ENCODE measurements at places on chromosomes 4 and X.

GRCh38 chr4:188341428-188341827, 202.2 kb downstream of the TRIML1 start:
- DNase-seq = no peak

DNA sequence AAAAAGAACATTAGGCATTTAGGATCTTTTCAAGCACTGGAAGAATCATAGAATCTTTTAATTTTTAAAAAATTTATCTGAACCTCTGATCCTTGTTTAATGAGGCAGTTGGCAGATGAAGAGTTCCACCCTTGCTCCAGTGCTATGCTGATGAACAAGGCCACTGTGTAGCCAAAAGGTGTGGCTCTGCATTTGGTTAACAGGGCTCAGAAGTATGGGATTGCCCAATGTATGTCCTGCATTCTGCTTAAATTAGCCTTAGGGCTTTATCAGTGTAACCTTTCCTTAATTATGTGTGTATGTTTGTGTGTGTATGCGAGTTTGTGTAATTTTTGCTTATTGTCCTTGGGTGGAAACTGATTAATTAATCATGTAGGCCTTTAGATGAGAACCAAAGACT, 43.3 kb upstream of the PPM1K start:
- DNase-seq = no peak

- DNase-seq = no peak
Observed at GRCh38 chr4:17771284-17771908, 10.0 kb downstream of the FAM184B start.

DNA sequence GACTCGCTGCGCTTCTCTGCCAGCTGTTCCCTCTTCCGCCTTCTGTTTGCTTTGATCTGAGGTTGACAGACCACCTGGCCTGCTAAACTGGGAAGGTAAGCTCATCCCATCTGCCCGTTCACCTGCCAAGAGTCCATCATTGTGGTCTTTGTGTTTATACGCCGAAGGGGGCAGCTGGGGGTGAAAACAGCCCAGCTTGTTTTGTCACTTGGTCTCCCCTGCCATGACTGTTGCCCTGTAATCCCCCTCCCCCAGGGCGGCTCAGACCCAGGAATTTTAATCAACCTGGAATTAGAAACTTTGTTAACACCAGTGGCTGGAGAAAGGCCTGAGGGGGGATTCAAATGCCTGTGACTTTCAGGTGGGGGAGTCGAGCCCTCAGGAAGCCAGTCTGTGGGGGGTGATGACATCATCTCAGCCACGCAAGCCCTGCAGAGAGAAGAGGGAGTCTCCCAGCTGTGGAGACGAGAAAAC, 333.3 kb downstream of the BCOR start:
- DNase-seq = no peak

DNA sequence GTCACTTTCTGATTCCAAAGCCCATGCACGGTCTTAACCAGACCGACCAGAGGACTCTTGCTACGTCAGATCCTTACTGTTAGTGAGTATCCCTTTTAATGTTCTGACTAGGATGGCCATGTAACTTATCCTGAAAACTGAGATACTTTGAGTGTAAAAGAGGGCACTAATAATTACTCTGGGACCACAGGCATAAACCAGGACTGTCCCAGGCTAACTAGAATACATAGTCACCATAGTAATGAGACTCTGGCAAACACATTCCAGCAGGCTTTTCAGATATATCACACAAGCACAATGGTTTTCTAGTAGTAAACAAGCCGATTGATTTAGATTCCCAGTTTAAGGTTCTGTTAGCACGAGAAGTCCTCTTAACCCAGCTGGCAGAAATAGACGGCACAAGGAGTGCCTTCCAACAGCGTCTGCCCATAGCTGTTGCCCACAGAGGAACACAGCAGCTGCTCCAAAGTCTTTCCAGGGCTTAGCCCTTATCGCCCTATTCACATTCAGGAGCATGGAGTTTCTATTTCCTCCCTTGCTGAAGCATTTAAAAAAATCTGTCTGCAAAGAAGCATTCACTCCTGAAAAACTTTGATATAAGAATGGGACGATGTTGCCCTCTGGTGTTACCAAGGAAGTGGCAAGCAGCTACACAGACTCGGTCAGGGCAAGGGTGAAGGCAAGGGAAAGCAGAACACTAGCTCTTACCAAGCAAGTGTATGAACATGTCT, 92.4 kb downstream of the CXCL13 start:
- DNase-seq = no peak

DNA sequence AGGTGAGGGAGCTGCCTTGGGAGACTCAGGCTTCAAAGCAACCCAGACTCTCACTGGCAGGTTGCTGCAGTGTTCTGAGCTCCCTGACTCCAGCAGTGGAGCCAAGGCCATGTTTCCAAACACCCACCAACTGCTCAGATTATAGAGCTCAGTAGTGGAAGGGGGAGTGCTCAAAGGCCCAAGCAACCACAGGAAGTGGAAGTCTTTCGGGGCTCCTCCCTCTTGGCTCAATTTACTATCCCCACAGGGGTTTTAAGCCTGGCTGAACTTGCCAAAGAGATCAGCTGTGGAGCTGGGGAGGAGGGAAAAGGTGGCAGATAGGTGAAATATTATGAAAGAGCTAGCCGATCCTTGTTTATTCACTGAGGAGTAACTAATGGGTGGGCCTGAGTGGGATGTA, 82.5 kb downstream of the HPRT1 start:
- DNase-seq = no peak

GRCh38 chrX:150763810-150764209, 70.6 kb downstream of the MTMR1 start:
- DNase-seq = no peak

GRCh38 chrX:85808217-85808616, 239.1 kb downstream of the CHM start:
- no peak for DNase-seq

DNA sequence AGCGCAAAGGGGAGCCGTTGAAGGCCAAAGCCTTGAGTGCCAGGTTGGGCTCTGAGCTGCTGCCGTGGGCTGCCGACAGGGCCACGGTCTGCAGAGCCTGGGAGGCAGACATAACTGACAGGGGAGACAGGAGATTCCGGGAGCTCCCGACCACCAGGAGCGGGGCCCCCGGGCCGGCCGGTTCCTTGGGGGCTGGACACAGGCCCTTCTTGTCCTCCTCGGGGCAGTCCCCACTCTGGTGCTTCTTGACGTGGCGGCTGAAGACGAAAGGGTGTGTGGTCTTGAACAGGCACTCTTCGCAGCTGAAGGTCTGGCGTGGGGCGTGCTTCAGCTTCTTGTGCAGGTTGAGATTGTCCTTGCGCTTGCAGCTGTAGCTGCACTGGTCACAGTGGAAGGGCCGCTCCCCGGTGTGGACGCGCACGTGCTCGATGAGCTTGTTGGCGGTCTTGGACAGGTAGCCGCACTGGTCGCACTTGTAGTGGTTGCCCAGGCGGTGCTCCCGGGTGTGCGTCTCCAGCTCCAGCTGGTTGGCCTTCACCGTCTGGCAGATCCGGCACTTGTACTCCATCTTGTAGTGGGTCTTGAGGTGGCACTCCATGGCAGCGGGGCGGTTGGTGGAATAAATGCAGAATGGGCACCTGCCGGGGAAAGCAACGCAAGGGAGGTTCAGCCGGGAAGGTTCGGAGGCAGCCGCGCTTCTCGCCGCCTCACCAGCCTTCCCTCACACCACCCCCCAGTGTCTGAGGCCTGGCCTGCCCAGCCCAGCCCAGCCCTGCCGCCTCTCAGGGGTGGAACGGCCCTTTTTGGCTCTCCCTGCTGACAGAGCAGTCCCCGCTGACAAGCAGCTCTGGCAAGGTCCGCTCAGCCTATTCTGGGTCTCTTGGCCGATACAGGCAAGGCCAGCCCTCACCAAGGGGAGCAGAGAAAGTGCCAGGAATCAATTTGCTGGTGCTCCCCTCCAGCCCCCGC, 81.3 kb downstream of the C4orf51 start:
- no peak for DNase-seq

DNA sequence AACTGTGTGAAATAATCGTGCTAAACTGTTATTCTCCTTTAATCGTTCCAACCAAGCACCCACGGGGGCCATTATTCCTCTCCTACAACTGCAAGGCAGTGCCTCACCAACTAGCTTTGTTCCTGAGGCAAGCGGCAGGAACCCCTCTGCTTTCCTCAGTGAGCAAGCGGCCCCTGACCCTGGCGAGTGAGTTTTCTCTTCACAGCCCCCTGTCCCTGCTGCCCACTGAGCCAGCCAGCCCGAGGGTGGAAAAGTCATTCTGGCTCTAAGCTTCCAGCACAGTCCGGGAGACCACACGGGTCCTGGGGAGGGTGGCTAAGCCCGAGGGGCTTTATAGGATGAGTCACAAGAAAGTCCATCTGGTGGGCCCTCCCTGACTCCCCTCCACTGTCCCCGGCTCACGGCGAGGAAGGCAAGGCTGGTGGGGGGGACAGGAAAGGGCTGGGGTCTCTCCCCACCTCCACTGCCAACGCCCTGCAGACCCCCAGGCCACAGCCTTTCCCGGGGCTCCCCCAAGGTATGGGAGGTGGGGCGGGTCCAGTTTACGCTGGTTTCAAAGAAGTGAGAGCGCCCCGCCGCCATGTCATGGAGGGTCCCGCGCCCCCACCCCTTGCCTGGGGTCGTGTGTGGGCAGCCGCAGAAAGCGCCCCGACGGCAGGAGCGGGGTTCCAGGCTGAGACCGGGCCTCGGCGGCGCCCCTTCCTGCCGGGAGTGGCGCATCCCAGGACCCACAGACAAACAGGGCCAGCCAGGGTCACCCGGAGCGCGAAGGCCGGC, 45.0 kb downstream of the CPLX1 start:
- DNase-seq = no peak

- no peak for DNase-seq
Observed at GRCh38 chrX:31287861-31288260, 216.0 kb upstream of the FTHL17 start.

GRCh38 chrX:103704863-103705262, 5.8 kb upstream of the TMEM31 start:
- no peak for DNase-seq

DNA sequence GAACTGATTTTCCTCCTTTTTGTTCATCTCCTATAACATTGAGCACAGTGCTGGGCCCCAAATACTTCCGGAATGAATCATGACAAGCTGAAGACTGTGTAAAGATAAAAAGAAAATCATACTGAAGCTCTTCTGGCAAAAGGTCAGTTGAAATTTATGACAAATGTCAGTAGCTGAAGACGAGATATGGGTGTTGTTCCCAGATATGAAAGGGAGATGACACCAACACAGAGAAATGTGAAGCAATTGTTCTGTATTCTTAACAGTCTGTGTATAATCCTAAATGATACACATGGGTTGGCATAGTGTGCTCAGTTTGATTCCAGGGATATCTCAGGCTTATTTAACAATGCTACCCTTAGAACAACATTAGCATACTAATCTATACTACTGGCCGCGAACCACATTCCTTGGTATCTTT, 170.5 kb upstream of the PITX2 start:
- no peak for DNase-seq

DNA sequence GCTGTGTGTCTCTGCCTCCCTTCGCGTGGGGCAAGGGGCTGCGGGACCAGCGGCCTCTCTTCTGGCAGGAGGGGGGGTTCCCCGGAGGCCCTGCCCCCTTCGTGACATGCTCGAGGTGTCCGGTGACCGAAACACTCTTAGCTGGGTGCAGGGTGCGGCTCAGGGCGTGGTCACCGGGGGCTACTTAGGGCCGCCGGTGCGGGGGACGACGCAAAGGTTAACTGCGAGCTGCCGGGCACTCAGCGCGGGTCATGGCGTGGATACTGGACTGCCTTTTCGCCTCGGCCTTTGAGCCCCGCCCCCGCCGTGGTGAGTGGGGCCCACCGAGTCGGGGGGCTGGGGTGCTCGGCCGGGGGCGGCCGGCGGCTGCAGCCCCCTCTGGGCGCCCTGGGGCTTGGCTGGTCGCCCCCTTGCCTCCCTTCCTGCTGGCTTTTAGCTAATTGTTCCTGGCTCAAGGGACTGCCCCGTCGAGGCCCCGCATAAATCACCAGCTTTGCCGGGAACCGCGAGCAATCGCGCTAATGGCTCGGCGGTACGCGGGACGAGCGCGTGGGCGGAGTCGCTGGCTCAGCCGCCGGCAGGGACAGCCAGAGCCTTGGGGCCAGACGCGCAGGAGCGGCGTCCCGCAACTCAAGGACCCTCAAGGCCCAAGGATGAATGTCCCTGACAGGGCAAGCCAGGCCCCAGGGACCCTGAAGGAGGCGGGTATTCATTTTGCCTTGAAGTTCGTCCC, at the start of gene ARHGAP36:
Gene ARHGAP36, plus strand, starts transcription at position 211 of the 733 bp plus-strand sequence. CDS start 23,320 bp downstream, outside the sequence.
- no peak for DNase-seq

DNA sequence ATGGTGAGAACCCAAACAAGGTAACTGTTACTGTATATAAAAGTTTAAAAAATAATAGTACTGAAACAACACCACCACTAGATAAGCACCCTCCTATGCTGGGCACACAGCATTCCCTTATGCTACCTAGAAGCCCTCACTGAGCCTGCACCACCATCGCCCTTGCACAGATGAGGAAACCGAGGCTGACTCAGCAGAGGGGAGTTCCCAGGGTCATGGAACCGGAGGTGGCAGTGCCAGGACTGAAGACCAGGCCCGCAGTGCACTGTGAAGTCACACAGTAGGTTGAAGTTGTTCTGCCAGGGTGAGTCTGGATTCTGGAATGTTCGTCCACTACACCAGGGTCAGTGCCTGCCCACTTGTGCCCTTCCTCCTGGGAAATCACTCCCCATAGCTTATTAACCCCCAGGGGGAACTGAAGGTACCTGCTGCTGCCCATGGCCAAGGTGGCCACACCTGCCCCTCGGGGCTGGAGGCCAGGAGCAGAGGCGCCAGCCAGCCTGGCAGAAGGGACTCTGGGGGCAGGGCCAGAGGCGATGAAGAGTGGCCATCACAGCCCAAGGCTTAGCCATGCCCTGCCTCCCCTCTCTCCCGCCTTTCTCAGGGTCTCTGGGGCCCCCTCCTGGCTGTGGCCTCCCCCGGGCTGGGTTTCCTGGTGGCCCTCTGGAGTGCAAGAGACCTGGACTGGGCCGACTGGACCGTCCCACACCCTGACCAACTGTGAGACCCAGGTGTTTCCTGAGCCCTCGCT, 15.1 kb upstream of the ABLIM2 start:
- DNase-seq = no peak

DNA sequence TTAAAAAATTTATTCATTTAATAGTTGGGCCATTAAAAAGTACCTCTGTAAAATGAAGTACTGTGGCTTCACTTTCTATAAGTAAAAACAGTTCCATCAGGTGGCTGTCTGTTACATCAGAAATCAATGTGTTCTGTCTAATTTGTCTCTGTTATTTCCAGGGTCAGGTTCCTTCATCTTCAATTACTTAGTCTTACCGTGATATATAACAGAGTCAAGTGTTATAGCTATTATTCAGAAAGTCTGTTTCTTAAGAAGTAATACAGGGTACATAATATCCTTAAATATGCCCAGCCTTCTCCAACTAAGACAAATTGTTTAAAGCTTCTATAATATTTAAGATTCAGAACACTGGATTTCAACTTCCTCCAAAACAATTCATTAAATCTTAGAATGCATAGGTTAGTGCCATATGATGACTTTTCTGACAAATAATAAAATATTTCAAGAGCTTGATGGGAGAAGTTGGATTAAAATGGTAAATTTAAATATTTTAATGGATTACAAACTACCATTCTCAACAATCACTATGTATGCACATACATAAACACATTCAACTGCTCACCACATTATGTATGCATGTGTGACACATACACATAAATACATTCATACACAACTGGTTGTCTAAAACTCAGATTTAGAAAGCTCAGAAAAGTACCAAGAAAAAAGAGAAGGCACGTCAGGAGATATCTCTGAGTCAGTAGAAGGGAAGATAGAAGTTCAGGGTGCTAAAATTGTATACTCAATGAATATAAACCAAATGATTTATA, 268.5 kb downstream of the PRDM5 start:
- DNase-seq = no peak

- no peak for DNase-seq
Observed at GRCh38 chr4:53847965-53848364, 216.4 kb downstream of the CHIC2 start.

Data from activated CD4-positive, alpha-beta T cell treated with anti-CD3 and anti-CD28 coated beads, Interleukin-2, amount 50 U/mL, for 1 hour (primary cell).